Epithelial cell of alveolus of lung (primary cell): ENCODE measurements at places on chromosomes 6 and 20. TPM values are rescaled to one million over a fixed set of nuclear protein-coding genes. Genes with fewer than 3 reads are reported as not detected.

AARS2 gene
- total RNA-seq: 13.3 and 17.7 TPM in 2 replicates

PPP1R3D gene
- total RNA-seq: 4.1 and 5.8 TPM in 2 replicates

MYLK2 gene
- 0.26 and 0.72 TPM in 2 replicates for total RNA-seq

THEMIS gene
- total RNA-seq: 0.13 TPM in 1 of 2 replicates, not detected in the other

SEC23B gene
- 24.1 and 48.0 TPM in 2 replicates for total RNA-seq

OPN5 gene
- not detected in 2 replicates for total RNA-seq

GPR63 gene
- 0.64 and 1.7 TPM in 2 replicates for total RNA-seq

HLA-DQB2 gene
- total RNA-seq: not detected in 2 replicates

HDGFL1 gene
- not detected in 2 replicates for total RNA-seq

PAK5 gene
- not detected in 2 replicates for total RNA-seq

USP49 gene
- total RNA-seq: 0.65 and 2.9 TPM in 2 replicates

JAG1 gene
- 12.5 and 16.3 TPM in 2 replicates for total RNA-seq

TREM2 gene
- total RNA-seq: not detected in 2 replicates

POM121L2 gene
- not detected in 2 replicates for total RNA-seq

HLA-DOB gene
- 0.16 and 0.26 TPM in 2 replicates for total RNA-seq

SMPD2 gene
- 4.7 and 10.6 TPM in 2 replicates for total RNA-seq

SLC17A2 gene
- total RNA-seq: not detected in 2 replicates

MOG gene
- not detected in 2 replicates for total RNA-seq

LY6G6F gene
- total RNA-seq: not detected in 2 replicates

FOXA2 gene
- 0.91 TPM in 1 of 2 replicates, not detected in the other for total RNA-seq

FAM83B gene
- total RNA-seq: 0.08 and 0.91 TPM in 2 replicates

ALDH8A1 gene
- total RNA-seq: 0.26 and 0.32 TPM in 2 replicates

SLC35A1 gene
- total RNA-seq: 11.9 and 13.7 TPM in 2 replicates
